ENCODE measurements at places on chromosomes 6 and 20.

- DNase-seq, result no peak
These were observed 10.4 kb upstream of the MANBAL start for GRCh38 chr20:37278966-37279590.

GRCh38 chr20:43682446-43682845 is 15.5 kb downstream of the MYBL2 start:
- DNase-seq, result no peak

GRCh38 chr6:147116056-147116455 is 88.2 kb upstream of the STXBP5 start:
- no peak for DNase-seq

DNA sequence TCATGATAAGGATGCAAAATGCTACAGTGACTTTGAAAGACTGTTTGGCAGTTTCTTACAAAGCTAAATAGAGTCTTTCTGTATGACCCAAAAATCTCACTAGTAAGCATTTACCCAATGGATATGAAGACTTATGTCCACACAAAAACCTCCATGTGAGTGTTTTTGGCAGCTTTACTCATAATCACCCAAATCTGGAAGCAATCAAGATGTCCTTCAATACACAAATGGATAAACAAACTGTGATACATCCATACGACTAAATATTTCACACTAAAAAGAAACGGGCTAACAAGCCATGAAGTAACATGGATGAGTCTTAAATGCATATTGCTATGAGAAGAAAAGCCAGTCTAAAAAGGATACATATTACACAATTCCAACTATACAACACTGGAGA is 117.2 kb downstream of the PDE10A start:
- DNase-seq, result no peak

DNA sequence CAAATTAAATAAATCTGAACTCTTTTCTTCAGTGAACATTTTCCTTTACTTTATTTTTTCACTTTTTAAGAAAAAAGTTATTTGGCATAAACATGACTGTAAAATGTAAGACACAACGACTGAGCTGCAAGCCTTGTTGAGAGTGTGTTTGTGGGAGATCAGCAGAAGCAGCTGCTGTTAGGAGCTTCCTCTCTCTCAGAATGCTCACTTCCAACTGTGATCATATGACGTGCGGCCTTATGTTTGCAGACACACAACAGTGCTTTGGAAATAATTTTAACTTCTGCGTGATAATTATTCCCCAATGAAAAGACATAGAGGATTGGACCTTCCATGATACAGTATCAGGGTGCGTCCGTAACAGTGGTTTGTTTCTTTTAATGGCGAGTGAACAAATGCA is 104.0 kb downstream of the ARHGAP18 start:
- no peak for DNase-seq

DNA sequence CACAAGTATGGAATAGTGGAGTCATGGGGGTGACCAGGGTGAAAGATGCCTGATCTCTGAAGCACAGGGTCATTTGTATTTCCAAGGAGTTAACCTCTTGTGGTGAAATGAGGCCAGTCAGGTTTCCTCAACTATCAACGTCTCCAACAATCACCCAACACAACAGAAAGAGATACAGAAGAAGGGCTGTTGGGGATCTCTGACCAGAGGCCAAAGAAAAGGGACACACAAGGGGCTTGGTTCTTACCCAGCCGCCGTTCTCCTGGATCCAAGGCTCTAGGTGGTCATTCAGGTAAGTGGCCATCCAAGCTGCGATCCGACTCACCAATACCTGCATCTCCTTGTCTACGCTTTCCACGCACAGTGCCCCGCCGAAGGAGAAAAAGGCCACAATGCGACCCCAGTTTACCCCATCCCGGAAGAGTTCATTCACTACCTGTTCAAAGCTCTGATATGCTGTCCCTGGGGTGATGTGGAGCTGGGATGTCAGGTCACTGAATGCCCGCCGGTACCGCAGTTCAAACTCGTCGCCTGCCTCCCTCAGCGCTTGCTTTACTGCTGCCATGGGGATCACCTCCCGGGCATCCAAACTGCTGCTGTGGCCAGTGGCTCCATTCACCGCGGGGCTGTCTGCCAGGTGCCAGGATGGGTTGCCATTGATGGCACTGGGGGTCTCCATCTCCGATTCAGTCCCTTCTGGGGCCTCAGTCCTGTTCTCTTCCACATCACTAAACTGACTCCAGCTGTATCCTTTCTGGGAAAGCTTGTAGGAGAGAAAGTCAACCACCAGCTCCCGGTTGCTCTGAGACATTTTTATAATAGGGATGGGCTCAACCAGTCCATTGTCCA is 1.0 kb downstream of the BCL2L1 start:
- DNase-seq, result no peak

DNA sequence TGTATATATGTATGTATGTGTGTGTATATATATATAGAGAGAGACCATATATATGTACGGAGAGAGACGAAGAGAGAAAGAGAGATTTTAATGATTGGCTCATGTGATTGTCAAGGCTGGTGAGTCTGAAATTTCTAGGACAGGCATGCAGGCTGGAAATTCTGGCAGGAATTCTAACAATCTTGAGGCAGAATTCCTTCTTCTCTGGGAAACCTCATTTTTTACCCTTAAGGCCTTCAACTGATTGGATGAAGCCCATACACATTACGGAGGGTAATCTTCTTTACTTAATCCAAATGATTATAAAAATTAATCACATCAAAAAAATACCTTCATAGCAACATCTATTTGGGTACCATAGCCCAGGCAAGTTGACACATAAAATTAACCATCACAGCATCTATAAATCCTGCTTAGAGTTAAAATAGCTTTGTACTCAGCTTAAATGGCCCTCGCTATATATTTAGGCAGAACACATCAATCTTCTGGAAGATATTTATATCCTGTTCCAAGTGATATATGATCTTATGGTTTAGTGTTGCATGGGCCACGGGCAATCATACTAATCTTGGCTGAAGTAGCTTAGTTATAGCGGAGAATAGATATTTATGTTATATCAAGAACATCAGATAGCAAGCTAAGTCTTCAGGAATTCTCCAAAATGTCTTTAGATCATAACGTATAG is 36.6 kb downstream of the ABRACL start:
- no peak for DNase-seq

DNA sequence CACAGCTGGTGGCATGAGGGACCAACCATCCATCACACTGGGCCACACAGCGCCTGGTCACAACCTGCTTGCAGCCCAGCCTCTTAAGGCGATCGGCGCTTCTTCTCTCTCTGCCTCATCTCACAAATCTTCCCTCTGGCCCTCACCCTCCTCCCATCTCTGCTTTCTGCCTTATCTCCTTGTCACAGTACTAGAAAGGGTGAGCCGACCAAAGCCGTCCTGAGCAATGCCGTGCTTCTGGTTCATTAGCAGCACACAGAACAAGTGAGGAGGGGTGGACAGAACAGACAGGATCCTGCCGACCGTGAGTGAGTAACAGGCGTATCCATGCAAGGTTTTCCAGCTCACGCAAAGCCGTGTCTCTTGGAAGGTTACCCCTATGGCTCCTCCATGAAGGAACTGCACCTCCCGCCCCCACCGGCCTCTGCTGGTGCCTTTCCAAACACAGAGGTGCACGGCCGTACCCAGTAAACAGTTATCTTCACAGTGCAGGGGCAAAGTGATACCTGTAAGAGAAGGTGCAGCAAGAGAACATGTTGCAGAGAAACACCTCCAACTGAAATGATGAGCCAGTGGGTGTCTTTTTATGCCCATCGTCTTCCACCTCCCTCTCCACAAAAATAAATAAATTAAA is 331.7 kb downstream of the FARS2 start:
- DNase-seq, result no peak

DNA sequence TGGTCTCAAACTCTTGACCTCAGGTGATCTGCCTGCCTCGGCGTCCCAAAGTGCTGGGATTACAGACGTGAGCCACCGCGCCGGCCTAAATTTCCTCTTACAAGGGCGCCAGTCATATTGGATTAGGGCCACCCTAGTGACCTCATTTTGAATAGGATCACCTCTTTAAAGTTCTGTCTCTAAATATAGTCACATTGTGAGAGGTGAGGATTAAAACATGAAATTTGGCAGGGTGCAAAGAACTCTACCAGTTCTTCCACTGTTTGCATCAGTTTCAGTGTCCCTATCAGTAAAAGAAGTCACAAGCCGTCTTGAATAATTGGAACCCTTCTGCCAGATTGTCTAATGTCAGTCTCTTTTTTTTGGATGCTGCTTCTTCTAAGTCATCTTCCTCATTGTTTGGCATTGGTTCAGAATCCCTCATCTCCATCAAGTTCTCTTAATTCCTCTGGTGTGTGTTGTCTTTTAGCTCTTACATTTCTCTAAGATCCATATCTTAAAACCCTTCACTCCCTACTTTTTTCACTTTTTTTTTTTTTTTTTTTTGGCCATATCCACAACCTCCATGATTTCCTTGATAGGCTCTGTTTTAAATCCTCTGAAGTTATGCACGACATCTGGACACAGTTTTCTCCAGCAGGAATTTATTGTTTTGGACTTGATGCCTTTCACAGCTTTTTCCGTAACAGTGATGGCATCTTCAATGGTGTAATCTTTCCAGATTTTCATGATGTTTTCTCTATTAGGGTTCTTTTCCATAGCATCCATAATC is 56.8 kb downstream of the NCOA3 start:
- no peak for DNase-seq
